Bone marrow (tissue), 2 donors: ENCODE measurements at places on chromosomes 2 and 18.

GRCh38 chr2:231144896-231145295 is 20.1 kb upstream of the HTR2B start:
- DNase-seq, result no peak

DNA sequence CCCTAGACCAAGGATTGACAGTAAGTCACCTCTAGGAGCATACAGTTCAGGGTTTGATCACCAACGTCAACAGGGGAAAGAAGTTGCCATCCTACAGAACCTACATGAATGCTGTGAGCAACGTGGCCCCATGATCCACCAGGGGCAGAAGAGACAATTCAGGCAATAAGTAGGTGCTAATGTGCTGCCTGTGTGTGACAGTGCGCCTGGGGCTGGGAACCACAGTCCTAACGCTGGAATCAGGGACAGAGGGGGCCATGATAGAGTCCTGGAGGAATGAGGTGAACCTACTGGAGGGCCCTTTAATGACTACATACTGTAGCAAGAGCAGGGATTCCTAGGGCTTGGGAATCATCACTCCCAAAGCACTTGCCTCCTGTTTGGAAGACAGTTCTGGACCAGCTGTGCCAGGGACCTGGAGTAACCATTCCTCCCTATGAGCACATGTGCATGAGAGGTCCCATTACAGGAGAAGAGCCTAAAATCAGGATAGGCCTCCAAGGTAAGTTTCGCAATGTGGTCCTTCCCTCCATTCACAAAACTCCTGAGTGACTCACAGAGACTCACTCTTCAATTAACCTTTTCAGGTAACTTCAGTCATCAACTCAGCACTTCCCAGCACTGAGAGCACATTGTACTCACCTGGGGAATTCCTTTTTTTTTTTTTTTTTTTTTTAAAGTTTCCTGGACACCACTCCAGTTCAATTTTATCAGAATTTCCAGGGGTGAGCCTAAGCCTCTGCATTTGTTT is 214.0 kb downstream of the TMEM163 start:
- DNase-seq, result no peak

- DNase-seq, result no peak
These were observed 236.5 kb downstream of the TPGS2 start for GRCh38 chr18:36592282-36592681.

GRCh38 chr2:12725233-12726187 is 8.8 kb downstream of the TRIB2 start:
- no peak for DNase-seq

- DNase-seq, result no peak
These were observed 2.8 kb downstream of the TRPM8 start for GRCh38 chr2:233919938-233920337.
